ENCODE measurements at places on chromosomes 7 and 10.

- no peak for DNase-seq
Observed at GRCh38 chr10:36736311-36736710, 389.1 kb upstream of the ANKRD30A start.

DNA sequence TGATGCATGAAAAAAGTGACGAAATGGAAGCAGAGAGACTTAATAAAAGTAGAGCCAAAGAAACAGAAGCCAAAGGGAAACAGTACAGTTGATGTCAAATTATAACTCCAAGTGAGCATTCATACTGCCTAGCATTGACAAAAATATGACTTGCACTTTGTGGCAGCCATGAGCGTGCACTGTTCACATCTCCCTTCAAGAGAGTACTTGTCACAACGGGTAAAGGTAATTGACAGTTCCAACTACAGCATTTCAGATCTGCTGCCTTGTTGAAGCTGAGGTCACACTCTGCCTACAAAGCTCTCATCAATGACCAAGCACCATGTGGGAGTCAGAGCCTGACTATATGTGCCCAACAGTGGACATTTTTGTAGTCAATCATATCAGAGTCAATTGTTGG lies 54.3 kb downstream of the IQUB start:
- no peak for DNase-seq

- DNase-seq, result no peak
Observed at GRCh38 chr10:91805110-91805838, 7.0 kb downstream of the TNKS2 start.

- DNase-seq, result no peak
Observed at GRCh38 chr7:87589631-87590030, 11.1 kb downstream of the ABCB1 start.

DNA sequence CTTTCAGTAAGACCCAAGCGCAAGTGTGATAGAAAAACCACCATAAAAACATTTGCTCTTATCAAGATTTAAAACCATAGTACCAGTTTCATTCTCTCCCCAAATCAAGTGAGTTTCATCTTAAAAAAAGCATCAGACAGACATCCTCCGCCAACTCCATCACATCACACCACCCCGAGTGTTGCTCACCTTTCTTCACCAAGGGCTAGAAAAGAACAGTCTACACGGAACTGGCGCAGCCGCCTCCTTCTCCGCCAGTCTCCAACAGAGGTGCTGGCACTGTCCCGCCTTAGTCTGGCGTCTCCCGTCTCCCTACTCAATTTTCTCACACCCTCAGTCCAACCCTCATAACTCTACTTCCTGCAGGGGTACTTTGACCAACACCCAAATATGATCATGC lies 46.9 kb upstream of the WIPI2 start:
- no peak for DNase-seq

GRCh38 chr10:8424555-8425211 lies 370.2 kb downstream of the GATA3 start:
- no peak for DNase-seq

- DNase-seq, result no peak
Observed at GRCh38 chr7:7897509-7897908, 71.1 kb upstream of the GLCCI1 start.

GRCh38 chr10:82572744-82573143 lies 697.8 kb downstream of the NRG3 start:
- DNase-seq, result no peak

DNA sequence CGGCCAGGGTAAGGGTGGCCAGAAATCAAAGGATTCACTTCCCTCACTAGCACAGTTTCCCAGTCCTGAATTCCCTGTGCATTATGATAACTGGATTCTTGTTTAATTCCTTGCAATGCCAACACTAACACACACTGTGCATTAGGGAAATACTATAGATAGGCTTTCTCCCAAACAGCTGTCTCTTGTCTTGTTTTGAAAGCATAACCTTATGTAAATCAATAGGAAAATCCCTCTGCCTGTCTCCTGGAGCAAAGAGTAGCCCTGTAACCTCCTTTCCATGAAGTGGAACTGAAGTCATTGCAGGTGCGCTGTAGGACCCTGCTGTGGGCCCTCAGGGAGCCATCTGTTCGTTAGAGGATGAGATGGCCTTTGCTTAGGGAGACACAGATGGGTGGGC lies 82.8 kb upstream of the FAM171A1 start:
- no peak for DNase-seq

DNA sequence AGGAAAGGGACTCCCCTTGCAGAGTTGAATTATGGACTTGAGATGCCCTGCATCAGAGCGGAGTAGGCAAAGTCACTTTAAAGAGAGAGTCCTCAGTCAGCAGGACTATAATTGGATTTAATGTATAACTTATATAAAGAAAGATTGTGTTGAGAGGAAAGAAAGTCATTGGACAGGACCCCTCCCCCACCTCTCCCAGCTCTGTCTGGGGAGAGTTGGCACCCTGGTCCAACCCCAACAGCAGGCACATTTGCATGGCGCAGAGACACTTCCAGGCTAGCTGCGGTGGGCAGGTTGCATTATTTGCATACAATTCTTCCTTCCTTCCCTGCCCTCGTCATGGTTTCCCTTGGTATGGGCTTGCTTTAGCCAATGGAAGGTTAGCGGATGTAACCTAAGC lies 46.1 kb upstream of the NPTX2 start:
- no peak for DNase-seq

GRCh38 chr10:49458869-49459268 lies 63.0 kb upstream of the DRGX start:
- no peak for DNase-seq

- no peak for DNase-seq
Observed at GRCh38 chr7:133434246-133434865, 181.5 kb downstream of the EXOC4 start.

GRCh38 chr10:103692952-103693811 lies 162.2 kb downstream of the SH3PXD2A start:
- DNase-seq, result peak; percentile 27

DNA sequence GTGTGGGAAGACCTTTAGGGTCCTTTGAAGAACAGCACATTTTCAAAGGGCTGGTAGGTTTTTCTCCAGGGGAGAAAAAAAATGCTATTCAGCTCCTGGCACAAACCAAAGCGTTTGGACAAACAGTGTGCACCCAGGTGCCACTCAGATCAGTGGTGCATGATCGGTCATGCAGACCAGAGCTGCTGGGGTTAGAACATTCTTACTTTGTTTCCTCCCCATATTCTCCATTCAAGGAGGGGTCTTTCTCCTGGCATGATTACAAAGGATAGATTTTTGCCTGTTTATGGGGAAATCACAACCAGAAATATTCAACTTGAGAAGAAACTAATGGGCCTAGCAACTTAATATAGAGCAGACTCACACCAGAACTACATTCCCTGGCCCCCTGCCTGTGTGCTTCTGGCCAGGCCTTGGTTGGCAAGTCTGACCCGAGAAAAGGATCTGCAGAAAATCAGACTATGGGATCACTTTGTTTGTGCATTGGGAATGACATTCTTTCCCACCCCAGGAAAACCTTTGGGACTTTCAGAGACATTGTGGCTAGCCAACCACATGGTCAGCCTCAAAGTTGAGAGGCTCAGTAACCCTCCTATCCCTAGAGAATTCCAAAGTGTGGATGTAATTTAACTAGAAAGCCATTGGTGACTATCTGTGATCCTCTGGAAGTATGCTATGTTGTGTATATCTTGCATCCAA lies 82.3 kb upstream of the FGL2 start:
- no peak for DNase-seq

- DNase-seq, result no peak
Observed at GRCh38 chr10:94402843-94403379, 570 bp downstream of the TBC1D12 start.

DNA sequence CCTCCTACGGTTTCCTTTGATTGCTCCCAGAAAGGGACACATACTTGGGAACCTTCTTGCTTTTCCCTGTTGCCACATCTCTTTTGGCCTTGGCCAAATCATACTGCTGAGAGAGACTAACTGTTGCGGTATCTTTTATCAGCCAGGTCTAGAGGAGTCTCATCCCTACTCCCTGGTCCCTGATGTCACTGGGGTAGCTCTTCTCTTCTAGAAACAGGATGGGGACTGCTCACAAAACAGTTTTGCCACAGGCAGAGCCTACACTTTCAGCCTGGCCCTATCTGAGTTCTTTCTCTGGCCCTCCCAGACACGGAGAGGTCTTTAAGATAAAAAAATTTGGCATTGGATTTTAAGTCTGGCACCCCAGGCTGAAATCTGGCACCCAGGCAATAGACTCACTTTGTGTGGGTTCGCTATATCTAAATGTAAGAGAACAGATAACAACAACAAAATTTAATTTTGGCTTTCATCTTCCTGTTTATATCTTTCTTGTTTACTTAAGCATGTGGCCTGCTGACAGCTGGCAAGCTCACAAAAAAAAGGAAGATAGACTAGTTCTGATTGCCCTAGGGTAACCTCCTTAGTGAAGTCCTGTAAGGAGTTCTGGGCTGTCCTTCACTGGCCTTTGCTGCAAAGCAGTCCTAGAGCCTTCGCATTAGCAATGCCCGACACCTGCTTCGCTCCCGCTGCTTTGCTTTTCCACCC lies 228.3 kb upstream of the NPVF start:
- no peak for DNase-seq

- DNase-seq, result no peak
Observed at GRCh38 chr10:1548596-1548995, 188.7 kb downstream of the ADARB2 start.

DNA sequence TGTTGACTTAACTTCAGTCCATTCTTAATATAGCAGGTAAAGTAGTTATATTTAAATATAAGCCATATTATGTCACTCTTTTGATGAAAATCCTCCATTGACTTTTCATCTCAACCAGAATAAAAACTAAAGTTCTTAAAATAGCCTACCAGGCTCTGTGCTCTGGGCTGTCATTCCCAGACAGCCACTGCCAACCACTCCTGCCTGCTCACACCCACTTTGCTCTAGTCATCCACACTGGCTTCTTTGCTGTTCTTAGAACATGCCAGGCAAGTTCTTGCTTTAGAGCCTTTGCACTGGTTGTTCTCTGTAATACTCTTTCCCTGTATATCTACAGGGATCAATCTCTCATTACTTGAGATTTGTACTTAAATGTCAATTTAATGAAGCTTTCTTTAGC lies 80.6 kb downstream of the ZEB1 start:
- no peak for DNase-seq

- DNase-seq, result peak; percentile 73
Observed at GRCh38 chr10:101569622-101570427, 18.2 kb downstream of the POLL start.

- no peak for DNase-seq
Observed at GRCh38 chr7:16421333-16422102, at the start of gene CRPPA. Gene CRPPA (minus strand): TSS chr7:16421538. CDS start chr7:16421322, 216 bp downstream.

DNA sequence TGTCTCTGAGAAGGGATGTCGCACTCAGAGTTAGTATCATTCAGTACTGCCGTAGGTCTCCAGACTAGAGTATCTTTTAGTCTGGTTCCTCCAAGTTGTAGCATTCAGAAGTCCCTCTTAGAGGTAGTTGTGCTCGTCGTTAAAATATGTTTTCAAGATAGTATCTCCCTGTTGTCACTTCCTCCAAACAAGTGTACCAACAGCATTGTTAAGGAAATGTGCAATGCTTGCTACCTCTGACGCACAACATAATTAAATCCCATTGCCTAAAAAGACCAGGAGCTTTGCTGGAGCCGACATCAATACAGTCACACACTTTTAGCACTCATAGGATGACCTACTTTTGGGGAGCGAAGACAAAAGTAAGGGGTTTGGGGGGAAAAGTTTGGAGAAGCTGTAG lies 80.0 kb upstream of the STK17A start:
- no peak for DNase-seq

GRCh38 chr7:141708351-141708750 lies at the start of gene WEE2:
Gene WEE2 (plus strand): TSS chr7:141708353. CDS start chr7:141708759, 406 bp downstream.
- DNase-seq, result no peak

DNA sequence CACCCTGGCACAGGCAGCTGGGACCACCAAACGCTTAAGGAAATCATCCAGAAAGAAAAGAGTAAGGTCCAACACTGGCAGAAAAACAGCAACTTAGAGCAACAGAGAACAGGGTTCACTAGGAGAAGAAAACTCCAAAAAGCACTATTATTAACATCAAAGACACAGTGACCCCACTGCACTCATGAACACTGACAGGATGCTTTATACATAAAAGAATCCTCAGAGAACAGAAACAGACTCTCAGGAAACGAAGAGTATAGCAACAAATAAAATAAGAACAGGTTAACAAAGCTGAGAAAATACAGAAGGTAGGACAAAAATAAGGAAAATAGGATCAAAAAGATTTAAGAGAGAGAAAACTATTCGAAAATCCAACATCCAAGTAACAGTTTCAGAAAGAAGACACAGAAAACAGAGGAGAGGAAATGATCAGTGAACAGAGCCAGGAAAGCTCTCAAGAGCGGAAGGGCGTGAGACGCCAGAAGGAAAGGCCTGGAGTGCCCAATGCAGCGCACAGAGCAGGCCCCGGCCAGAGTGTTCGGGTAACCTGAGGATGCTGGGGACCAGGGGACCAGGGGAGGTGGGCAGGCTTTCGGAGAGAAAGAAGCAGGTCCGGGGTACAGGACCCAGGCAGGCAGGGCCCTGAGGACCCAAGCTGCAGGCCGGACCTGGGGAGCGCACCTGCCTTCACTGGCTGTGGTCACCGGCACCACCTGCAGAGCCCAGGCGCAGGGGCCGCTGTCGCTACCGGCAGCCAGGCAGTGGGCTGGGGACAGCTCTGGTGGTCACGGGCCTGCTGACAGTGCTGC lies 258.2 kb downstream of the MAD1L1 start:
- no peak for DNase-seq

All from stimulated activated naive CD4-positive, alpha-beta T cell treated with Interleukin-2 at 50 U/mL for 16 hours (primary cell).